Activated naive CD8-positive, alpha-beta T cell treated with anti-CD3 and anti-CD28 coated beads, Interleukin-2, amount 10 ng/mL, durations not matched to agents 7 days and 5 days (primary cell): ENCODE measurements at places on chromosomes 7 and 10. TPM values are rescaled to one million over a fixed set of nuclear protein-coding genes. Genes with fewer than 3 reads are reported as not detected.

DNA sequence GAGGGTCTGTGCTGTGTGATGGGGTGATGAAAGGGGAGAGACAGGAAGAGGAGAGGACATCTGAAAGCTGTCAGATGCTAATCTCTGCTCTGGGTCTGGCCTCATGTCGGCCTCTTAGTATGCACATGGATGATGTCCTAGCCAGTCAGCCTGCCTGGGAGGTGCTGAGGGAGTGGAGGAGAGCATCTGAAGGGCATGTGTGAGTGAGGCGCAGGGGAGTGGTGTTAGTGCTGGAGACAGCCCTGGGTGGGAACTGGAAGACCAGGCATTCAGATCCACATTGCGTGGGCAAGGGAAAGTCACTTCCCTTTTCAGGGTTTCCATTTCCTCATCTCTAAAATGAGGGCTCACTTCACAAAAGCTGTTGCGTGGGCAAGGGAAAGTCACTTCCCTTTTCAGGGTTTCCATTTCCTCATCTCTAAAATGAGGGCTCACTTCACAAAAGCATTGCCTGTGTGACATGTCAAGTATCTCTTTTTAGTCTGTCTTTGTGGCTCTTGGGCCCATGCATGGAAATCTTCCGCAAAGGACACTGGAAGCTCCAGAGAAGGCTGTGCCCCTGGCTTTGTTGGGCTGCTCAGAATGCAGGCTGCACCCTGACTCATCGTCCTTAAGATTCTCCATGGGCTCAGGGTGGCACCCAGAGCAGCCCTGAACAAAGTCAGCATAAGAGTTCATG, 10.0 kb downstream of the SFTPD start:
- no peak for DNase-seq

CYP3A7 gene
- not detected for total RNA-seq

ZNF804B gene
- total RNA-seq = not detected

BICC1 gene
- total RNA-seq = 0.06 TPM

DNA sequence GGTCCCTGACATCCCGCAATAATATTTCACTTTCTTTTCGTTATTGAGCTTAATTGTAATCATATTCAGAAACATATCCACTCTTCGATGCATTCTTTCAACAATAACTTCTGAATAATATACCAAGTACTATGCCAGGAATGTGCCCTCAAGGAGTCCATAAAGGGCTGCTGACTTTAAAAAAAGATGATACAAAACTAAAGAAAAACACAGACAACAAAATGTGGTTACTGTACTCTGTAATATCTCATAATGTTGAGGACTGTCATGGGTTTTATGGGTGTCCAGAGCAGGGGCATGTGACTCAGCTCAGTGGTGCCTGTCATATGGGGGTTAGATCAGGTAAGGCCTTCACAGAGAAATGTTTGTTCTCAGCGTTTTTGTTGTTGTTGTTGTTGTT, 73.7 kb downstream of the ARL4A start:
- no peak for DNase-seq

DNA sequence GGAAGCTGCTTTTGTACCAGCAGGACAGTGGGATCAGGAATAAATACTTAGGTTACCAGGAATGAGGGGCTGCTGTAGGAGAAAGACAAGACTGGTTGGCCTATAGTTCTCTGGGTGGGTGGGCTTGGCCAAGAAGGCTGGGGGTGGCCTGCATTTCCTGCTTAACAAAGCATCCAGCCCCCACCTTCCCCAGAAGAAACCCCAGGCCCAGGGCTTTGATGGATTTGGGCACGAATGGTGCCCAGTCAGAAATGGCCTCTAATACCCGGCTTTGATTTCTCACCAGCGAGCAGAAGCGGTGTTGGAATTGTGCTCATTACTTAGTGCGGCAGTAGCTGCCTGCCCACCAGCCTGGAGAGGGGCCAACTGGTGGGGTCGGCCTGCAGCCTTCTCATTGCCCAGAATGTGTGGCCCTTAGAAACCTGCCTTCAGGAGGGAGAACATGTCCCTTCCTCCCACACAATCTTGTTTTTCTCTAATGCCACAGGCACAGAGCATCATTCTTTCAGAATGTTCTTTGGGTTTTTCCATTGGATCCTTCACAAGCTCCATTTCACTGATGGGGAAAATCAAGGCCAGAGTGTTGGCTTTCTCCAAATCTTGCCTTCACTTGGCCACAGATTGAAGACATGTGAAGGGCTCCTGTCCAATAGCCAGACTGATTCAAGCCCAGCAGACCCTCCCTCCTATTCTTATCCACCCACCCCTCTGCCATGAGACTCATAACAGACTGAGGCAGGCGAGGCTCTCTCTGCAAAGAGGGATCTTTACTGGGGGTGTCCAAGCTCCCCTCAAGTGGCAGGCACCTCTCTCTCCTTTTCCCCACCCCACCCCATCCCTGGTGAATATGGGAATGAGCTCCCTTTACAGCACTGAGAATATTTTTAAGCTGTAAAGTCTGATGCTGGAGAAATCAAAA, 2.5 kb downstream of the UNC5B start:
- DNase-seq = no peak

DNA sequence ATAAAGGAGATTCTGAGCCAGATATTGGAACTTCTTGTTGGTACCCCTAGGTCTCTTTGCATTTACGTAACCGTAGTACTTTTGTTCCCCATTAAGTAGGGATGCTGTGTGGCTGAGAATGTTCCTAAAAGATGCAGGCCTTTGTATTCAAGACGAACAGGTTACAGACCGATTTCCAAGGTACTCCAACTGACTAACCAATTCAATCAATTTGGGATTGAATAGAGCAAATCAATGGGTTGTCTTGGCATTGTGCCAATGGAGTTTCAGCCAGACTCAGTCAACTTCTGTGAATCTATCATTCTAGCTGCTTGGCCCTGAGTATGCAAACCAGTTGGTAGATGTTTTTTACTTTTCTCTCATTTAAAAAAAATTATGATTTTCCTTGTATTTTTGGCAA, 347.3 kb upstream of the NPVF start:
- DNase-seq = no peak

DNA sequence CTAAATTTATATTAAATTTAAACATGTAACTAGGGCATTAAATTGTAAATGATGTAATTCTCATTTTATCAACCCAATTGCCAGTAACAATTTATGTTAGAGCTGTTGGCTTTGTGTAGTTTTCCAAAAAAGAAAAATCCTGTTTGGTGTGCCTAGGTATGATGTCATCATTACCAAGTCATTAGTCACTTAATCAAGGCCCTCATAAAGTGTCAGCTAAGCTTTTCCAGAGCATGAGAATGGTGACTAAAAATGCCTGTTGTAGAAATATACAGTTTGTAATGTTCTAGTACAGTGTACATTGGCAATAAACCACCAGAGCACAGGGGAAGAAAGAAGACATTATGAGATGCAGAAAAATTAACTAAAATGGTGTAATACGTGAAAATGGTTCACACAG, 593.8 kb upstream of the ANKRD30A start:
- no peak for DNase-seq

HTRA1 gene
- 0.26 TPM for total RNA-seq

DNA sequence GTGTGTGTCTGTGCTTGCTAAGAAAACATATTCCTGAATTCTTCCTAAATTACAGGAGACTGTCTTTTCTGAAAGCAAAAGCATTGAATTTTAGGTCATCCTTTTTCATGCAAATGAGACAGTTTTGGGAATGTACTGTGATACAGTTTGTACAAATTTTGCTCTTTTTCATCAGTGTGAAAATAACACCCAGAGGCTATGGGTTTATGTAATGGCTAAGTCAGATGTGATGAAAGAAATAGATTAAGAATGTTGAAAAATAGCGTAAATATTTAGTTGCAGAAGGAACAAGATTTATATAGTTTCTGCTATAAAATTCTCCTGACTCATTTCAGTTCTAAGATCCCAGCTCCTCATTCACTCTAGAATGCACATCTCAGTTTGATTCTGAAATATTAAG, 24.6 kb downstream of the POM121L12 start:
- DNase-seq = no peak

GRCh38 chr10:111139567-111139966, 62.7 kb downstream of the ADRA2A start:
- DNase-seq = no peak

DNA sequence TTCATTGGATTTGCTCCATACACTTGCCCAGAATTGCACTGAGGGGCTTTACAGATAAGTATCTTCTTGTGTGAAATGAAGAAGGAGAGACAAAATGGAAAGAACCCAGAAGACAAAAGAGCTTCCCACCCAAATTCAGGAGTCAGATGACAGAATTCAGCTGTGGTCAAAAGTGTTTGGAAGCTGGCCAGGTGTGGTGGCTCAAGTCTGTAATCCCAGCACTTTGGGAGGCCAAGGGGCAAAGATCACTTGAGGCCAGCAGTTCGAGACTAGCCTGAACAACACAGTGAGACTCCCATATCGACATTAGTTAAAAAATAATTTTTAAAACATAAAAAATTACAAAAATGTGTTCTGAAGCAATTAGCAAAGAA, 27.1 kb downstream of the DUSP5 start:
- DNase-seq = no peak

- DNase-seq = no peak
These were observed 225.9 kb downstream of the TRIL start for GRCh38 chr7:28732071-28732869.

AFAP1L2 gene
- total RNA-seq = 3.8 TPM

PRR15 gene
- not detected for total RNA-seq

CTAGE8 gene
- total RNA-seq = 1.1 TPM

GRCh38 chr10:12605580-12606405, 256.4 kb downstream of the CAMK1D start:
- DNase-seq = peak; percentile 70

NANOS1 gene
- total RNA-seq = 0.45 TPM

DNA sequence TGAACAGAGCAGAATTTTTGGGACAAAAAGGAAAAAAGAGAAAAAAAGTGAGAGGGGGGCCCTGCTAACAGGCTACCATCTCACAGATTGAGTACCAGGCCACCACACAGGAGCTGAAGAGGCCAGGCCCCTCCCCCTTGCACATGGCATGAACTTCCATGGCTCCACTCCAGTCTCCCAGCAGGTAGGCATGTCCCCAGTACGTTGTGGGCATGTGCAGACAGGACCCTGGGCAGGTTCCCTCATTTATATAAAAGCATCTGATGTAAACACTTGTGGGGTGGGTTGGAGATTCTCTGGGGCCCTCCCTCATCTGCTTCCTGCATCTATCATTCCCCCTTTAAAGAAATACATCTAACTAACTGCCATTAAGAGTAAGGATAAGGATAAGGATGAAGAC, 45.0 kb upstream of the AKR1C1 start:
- DNase-seq = no peak

GRCh38 chr7:92647011-92647625, 56.9 kb upstream of the FAM133B start:
- no peak for DNase-seq

DNA sequence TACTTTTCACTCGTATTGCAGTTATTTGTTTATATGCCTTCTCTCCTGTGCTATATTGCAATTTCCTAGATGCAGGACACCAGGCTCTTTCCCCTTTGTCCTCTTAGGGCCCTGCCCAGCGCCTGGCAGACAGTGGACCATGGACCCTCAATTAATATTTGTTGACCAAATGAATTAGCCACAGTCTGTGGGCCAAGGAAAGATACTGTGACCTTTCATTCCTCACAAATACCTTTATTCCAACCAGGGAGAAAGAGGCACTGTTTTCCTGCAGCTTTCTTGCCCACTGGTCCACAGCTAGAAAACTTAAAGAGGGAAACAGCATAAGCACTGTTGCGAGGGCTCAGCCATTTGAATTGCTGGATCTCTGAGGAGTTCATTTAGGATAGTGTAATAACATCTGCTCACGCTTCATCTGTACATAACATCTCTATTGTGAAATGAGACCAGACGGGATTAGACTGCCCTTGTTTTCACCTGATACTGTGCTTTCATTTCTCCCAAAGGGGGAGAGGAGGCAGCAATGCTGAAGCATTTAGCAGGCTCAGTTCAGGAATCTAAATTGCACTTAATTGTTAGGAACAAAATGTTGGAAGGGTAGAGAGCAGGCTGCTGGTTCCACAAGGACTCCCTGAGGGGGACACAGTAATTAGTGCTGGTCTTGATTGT, 46.7 kb downstream of the TNS3 start:
- DNase-seq = no peak

PPP1R9A gene
- 0.42 TPM for total RNA-seq

TLX1 gene
- total RNA-seq = not detected

DNA sequence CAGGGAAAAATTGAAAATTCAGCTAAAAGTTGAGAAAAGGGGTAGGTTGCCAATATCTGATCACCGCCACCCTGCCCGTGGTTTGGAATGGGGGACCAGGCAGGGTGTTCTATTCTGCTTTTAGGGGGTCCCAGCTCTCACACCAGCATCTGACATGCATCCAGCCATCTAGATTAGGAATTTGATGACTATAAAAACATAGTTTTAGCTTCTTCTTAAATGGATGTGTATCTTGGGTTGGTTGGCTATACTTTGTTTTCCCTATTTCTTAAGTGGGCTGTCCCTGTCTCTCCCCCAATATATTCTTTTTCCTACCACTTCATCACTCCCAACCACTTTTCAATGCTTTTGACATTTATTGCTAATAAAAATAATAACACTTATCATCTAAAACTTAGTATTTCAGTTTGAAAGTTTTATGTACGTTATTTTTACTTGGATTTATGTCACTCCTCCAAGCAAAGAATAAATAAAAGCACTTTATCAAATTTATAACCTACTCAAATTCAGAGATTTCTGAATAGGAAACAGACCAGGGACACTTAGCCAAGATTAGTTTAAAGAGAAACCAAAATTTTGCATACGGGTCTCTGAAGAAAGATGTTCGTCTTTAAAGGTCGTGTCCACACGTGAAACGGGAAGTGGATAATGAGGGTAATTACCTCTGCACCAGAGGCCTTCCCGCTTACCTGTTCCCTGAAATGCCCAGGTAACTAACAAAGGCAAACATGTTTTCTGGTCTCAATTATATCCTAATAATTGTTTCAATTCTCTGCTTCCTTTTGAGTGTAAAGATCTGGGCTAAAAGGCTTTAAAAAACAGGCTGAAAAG, 233.2 kb upstream of the AUTS2 start:
- no peak for DNase-seq

DNA sequence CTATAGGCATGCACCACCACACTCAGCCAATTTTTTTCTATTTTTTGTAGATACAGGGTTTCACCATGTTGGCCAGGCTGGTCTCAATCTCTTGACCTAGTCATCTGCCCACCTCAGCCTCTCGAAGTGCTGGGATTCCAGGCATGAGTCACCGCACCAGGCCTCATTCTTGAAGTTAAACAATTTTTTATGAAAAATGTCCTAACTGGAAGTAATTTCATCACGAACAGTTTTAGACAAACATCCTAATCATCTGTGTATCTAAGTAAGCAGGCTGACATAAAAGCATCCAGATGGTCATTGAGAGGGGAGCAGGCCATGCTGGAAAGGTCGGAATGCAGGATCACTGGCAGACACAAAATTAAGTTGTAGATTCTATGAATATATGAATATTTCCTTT, 269.1 kb downstream of the ZMYND11 start:
- no peak for DNase-seq

DNA sequence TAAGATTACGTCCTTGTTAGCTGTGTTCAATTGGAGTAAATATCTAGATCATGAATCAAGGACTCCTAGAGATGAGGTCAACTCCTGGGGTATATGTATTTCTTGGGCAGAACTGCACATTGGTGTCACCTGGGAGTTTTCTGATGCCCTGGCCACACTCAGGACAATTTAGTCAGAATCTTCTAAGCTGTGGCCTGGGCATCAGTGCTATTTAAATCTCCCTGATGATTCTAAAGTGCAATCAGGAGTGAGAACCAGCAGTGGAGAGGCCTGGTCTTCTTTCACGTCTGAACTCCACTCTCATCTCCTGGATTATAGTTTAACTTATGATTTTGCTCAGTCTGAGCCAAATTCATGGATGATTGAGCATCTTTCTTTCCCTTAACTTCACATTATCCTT, 218.0 kb downstream of the BMPER start:
- no peak for DNase-seq

NKX6-2 gene
- not detected for total RNA-seq

CEP55 gene
- total RNA-seq = 45.9 TPM

BMS1 gene
- total RNA-seq = 16.7 TPM
